Germinal center (tissue), 1 donor: ENCODE measurements at places on chromosomes 5 and 9.

- DNase-seq: no peak
These were observed 43.8 kb downstream of the GNA14 start for GRCh38 chr9:77604316-77604715.

- DNase-seq: no peak
These were observed 27.1 kb downstream of the MAP1B start for GRCh38 chr5:72134226-72134899.

GRCh38 chr9:125700791-125701190 is 6.2 kb downstream of the MAPKAP1 start:
- DNase-seq: no peak

DNA sequence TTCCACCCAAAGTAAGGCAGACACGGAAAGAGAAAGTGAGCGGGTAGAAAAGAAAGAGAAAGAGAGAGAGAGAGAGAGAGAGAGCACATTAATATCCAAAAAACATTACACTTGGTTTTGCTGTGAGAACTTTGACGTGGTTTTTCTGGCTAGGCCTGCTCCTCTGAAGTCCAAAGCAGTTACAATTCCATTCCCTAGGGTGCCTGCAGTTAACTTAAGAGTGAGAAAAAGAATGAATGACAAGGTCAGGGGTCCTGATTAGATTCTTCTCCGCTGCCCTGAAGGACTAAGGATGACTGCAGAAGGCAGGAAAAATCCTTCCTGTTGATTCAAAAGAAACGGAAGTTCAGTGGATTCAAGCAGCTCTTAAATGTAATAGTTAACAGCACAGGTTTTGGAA is 589.8 kb downstream of the PRELID2 start:
- DNase-seq: no peak

DNA sequence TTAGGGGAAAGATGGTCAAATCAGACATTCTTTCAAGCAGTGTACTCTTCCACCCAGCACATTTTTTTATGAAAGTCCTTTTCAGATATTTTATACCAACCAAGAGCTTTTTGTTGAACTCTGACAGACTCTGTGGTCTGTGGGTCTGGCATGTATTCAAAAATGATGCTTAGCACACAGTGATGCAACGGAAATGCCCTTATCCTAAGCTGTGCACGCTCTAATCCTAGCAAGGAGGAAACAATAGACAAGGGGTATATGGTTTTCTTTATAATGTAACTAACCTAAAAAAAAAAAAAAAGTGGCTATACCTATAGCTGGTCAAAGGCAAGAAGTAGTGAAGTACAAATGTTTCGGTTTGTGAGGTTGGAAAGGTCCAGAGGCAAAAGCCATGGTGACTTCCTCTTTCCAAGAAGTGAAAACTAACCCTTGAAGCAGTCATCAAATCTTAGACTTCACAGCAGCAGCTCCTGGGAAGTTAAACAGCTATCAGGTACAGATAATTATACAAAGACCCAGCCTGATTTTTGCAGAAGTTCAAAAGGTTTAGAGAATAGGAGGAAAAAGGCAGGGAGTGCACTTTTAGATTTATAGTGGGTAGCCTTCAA is 82.5 kb downstream of the SEMA6A start:
- no peak for DNase-seq

DNA sequence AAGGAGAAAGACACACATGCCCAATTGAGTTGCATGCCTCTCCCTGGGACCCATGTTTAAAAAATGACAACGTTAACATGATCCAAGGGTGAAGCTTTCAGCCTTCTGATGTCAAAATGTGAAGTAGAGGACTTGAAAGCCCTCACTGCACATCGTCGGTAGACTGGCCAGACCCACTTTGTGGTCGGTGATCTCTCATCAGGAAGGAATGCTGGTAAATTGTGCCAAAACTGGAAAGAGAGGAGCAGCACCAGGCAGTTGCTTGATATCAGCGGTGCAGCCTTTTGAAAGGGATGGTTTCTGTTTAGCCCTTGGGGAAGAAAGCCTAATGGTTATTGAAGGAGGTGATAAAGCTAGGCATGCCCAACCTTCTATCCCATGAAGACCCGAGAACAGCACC is 125.3 kb upstream of the MARCHF11 start:
- no peak for DNase-seq

DNA sequence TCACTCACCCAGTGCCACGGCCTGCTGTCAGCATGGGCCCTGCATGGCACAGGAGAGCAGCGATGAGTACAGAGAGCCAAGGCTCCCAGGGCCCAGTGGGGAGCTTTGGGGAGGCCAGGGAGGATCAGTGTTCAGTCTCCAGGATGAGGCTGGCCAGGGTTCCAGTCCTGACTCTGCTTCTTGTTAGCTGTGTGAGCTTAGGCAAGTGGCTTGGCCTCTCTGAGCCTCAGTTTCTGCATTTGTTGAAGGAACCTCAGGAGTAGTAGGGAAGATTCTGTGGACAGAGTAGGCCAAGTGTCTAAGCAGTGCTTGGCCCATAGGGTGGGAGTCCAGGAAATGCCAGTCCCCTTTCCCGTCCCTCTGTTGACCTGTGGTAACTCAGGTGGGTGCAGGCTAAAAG is 39.5 kb downstream of the ERGIC1 start:
- no peak for DNase-seq

GRCh38 chr5:173094012-173094661 is 38.0 kb downstream of the CREBRF start:
- DNase-seq: no peak

- DNase-seq: peak; percentile 30
These were observed 11.7 kb upstream of the OR1J2 start for GRCh38 chr9:122498883-122499288.

DNA sequence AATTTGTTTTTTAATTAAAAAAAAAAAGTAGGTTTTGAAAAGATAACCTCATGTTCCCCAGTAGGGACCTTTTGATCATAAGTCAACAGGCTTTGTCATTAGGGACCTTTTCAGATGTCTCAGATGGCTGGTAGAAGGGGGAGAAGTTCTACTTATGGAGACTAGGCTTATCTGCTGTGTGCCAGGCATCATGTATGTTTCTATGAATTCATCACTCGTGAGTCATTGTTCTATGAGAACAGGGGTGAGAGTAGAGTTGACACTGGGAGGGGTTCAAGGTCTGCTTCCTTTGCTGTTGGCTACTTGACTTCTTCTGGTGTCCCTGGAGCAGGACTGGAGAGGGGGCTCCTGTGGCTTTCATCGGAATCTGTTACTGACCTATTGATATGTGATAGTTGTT is 138.8 kb downstream of the KDM4C start:
- DNase-seq: no peak

- peak; percentile 33 for DNase-seq
These were observed 81.0 kb upstream of the EQTN start for GRCh38 chr9:27377811-27378456.

DNA sequence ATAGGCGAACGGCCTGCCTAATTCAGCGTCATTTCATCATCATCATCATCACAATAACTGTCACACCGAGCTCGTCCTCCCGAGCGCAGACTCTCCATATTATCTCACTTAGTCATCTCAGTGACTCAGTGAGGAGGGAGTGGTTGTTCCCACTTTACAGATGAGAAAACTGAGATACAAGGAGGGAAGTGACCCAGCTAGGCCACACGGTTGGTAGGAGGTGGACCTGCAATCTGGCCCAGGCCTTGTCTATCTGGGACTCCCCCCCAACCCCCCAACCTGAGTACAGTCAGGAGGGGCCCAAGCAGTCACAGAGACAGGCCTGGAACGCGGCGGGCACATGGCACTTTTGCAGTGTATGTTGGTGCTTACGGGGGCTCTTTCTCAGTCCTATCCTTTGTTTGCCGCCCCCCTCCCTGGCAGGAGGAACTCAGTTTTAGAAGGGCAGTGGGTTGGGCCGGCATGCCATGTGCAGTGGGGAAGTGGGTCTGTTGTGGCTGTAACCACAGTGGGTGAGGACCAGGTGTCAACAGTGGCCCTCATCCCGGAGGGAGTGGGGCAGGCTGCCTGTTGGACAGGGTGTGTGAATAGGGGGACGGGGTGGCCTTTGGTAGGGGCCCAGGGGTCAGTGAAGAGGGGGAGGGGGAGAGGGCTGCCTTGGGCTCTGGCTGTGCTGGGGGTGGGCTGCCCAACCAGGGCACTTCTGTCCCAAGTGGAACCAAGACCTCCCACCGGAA is 1.7 kb upstream of the RXRA start:
- no peak for DNase-seq

- DNase-seq: no peak
These were observed 226.5 kb downstream of the TAF11L14 start for GRCh38 chr5:17860660-17861315.

DNA sequence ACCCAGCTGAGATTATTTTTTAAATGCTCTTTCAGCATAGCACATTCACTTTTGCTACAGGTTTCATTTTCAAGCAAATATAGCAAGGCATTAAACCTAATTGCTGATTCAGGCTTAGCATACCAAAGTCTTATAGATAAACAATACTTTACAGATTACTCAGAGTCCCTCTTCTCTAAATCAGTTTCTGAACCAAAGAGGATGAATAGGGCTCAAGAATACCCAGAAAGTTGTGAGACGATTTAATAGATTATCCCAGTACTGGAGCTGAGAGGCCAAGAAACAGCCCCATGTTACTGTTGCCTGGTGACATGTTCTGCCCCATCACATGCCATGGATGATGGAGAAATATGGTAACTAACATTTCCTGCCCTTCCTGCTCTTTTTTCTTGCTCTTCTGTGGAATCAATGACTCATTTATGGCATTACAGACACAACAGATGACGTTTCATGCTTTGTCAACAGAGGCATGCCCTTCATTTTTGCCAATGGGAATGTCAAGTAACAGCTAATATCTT is 18.1 kb upstream of the SSBP2 start:
- no peak for DNase-seq

GRCh38 chr5:142438573-142438972 is 113.8 kb upstream of the SPRY4 start:
- no peak for DNase-seq

DNA sequence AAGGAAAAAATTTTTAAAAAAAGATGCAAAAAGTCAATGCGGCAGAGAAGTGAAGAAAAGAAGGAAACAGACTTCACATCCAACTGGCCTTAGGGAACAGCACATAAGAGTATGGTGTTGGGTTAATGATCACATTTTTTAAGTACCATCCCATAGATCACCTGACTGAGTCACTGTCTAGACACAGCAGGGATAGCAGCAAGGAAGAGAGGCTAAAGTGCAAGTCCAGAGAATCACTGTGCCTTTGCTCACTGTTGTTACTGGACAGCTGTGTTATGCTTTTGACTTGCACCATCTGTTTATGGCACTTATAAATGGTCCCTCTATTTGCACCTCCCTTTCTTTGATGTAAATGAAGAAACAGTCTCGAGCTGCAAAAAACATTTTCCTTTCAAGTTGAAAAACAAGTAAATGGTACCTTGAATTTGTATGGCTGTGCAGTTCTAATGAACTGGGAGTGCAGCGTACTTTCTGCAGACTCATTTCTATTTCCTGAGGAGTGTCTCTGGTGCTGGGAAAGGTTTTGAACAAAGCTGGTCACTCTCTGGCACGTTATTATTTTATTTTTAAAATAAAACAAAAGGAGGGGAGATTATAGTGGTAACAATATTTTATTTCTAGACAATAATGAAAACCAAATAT is 84.2 kb downstream of the TRPM6 start:
- DNase-seq: no peak

DNA sequence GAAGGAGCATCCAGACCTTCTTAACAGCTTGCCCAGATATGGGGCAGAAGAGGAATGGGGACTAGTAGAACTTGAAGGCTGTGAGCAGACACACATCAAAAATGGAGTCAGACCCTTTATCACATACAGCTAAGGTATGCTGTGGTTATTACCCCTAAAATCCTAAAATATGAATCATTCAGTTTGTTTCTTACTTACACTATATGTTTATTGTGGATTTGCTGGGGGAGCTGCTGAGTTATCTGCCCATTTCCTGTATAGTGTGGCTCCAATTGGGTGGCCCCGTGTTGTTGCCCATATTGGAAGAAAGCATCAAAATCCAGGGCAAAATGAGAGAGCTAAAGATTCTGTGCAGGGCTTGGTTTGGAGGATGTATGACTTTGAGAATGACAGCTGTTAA is 56.9 kb downstream of the AP3S1 start:
- DNase-seq: no peak

- no peak for DNase-seq
These were observed 395.4 kb downstream of the ARRDC3 start for GRCh38 chr5:90987726-90988125.

GRCh38 chr9:128409978-128410377 is 10.7 kb upstream of the CERCAM start:
- DNase-seq: no peak

GRCh38 chr9:112887381-112887780 is 3.3 kb downstream of the SLC46A2 start:
- no peak for DNase-seq

GRCh38 chr9:108838017-108838416 is 17.8 kb downstream of the ACTL7B start:
- no peak for DNase-seq
